SK-N-SH treated with all-trans-retinoic acid at 6 μM for 48 hours (cell line): ENCODE measurements at places on chromosomes 4 and X.
A peak's percentile ranks its signal among the peaks of the same experiment; 100 is the strongest.

DNA sequence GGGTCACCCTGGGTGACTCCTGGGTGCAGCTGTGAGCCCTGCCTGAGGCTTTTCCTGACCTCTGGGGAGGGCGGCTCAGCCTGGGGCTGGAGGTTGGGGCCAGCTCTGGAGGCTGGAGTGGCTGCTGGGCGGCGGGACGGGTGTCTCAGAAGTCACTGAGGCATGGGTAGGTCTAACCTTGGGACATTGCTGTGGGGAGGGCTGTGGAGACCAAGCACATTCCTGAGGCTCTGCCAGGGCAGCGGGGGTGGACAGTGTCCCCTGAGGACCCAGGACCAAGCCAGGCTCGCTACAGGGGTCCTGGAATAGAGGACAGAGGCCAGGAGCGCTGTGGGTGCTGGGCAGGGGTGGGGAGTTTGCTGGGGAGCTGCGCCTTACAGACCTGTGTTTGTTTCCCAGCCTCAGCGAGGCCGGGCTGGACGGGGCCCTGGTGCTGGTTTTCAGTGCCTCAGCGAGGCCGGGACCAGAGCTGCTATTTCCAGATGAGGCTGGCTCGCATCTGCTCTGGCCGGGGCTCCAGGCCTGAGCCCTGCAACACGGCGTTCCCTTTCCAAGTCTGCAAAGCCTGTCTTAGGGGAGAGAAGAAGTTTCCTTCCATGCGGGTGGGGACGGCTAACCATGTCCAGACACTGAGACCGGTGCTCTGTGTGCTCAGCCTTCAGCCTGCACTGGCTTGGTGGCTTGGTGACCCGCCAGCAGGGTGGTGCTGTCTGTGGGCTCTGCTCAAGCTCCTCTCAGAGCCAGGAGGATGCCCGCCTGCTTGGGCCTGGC lies 3.0 kb upstream of the SLC25A6 start:
- no peak for ATAC-seq

- ATAC-seq = no peak
Measured at GRCh38 chrX:108131471-108131870, 39.9 kb downstream of the ATG4A start.

- ATAC-seq = no peak
Measured at GRCh38 chr4:130044788-130045531, 949.0 kb downstream of the C4orf33 start.

DNA sequence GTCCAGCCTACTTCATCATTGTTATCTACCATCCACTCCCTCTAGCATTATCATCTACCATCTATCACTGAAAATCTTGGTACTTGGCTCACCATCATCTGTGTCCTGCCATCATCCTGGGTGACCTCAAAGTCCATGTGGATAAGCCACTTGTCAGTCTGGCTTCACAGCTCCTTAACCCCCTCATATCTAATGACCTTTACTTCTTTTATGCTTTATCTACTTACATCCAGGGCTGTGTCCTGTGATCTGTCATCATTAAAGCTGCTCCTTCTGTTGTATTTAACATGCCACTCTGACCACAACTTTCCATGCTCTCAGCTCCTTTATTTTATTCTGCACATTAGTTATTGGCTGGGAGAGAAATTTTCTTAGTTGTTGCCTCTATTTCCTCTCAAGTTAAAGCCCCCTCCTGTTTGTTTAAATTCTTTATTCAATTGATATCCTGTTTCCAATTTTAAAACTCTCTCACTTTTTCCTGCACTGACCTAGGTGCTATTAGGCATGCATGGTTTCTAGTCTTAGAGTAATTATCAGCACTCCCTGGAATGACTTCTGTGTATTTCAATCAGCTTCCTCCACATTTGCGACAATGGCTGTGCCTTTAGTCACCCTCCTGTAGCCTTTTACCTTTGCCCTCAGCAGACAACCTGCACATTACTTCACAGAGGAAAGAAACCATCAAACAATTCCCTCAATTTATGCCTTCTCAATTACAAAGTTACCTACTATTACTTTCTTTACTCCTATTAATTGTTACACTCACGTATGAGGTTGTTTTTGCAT lies 8.1 kb upstream of the FABP2 start:
- ATAC-seq = no peak

DNA sequence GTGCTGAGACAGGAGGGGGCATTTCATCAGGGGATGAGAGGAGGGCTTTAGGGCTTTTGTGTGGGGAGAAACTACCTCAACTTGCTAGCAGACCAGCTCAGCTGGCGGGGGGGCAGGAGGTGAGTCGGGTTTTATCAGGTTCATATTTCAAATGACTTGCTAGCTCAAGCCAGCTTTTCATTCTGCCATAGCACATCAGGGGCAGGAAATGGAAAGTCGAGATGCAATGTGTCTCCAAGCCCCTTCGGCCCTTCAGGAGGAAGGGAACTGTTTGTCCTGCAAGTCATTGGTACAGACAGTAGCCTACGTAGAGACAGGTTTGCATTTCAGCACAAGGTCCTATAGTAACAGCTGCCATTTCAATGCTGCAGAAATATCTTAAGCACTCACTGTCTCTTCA lies 194.1 kb downstream of the PTTG2 start:
- no peak for ATAC-seq

- no peak for ATAC-seq
Measured at GRCh38 chr4:68445111-68445510, 2.2 kb upstream of the TMPRSS11E start.

DNA sequence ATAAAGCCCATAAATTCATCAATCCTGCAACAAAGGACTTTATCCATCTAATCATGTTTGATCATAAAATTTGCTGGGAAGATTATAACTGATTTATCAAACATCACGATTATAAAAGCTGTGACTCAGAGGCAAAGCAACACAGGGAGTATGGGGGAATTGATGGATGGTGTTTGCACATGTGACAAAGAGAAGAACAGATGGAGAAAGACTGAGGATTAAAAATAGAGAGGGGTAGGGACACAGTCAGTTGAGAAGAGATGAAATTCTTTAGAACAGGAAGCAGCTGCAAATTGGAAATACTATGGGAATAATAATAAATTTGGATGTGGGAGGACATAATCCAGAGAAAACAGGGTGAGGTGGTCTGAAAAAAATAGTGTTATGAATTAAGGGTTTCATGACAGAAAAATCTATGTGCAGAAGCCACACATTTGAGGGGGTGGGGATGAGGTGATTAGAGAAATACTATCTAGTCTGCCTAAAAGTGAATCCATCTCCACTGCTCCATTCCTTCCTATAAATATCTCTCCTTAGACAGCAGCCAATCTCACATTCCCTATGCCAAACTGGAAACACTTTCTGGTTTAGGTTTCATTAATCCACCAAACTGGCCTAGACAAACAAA lies 6.2 kb downstream of the PRR32 start:
- ATAC-seq = no peak

DNA sequence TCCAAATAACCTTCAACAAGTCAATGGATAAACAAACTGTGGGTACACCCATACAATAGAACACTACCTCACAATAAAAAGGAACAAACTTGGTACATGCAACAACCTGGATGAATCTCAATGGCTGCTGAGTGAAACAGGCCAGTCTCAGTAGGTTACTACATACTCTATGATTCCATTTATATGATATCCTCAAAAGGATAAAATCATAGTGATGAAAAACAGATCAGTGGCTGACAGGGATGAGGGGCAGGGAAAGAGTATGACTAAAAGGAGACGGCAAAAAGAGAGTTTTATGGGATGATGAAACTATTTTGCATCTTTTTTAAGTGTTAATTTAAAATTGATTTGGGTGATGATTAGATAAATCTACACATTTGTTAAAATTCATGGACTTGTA lies 15.9 kb downstream of the KLHL8 start:
- ATAC-seq = peak; percentile 63

GRCh38 chr4:172806841-172807240 lies 361.8 kb upstream of the GALNT7 start:
- ATAC-seq = no peak

DNA sequence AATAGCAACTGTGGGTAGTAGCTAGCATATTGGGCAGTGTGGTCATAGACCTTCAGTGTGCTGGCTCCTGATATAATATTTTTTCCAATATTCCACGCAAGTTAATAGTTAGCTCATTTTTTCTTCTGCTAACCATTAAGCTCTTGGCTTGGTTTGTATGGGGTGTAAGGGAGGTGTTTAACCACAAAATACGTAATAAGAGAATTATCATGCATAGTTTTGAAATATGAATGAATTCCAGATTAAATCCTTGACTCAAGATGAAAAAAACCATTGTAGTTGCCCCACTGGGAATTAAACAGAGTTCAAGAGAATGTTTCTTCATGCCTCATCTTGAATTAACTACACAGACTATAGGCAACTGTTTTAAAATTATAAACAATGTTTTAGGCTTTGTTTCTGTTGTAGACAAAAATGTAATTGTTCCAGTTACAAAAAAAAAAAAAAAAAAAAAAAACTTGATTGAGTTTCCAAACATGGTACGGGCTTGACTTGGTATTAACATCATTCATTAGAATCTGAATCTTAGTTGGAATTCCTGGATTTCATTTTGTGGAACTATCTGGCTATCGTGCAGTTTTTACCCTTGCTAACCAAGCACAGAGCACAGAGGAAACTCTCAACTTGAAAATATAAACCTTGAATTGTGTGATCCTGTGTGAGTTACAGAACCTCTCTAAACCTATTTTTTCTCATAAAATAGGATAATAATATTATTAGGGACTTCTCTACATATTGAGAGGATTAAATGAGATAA lies 28.4 kb downstream of the CXCL1 start:
- ATAC-seq = no peak
